Putamen (tissue), 1 donor: ENCODE measurements at places on chromosomes 11 and 22.
A peak's percentile ranks its signal among the peaks of the same experiment; 100 is the strongest.

DNA sequence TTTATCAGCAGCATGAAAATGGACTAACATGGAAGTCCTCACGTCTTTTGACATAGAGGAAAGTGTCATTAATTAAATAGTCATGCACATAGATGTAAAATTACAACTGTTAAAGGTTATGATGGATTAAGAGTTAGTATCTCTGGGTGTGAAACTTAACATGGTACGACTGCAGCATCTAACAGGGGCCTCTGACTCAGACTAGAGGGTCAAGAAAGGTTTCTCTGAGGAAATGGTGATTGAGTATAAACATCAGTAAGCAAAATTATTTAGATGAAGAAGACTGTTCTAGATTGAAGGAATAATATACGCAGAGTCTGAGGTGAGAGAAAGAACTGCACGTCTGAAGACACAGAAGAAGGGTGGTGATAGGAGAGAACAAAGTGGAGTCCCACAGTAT lies 42.1 kb upstream of the GAB2 start:
- DNase-seq, result no peak

GRCh38 chr22:46764140-46764680 lies 1.8 kb downstream of the TBC1D22A start:
- DNase-seq, result no peak

DNA sequence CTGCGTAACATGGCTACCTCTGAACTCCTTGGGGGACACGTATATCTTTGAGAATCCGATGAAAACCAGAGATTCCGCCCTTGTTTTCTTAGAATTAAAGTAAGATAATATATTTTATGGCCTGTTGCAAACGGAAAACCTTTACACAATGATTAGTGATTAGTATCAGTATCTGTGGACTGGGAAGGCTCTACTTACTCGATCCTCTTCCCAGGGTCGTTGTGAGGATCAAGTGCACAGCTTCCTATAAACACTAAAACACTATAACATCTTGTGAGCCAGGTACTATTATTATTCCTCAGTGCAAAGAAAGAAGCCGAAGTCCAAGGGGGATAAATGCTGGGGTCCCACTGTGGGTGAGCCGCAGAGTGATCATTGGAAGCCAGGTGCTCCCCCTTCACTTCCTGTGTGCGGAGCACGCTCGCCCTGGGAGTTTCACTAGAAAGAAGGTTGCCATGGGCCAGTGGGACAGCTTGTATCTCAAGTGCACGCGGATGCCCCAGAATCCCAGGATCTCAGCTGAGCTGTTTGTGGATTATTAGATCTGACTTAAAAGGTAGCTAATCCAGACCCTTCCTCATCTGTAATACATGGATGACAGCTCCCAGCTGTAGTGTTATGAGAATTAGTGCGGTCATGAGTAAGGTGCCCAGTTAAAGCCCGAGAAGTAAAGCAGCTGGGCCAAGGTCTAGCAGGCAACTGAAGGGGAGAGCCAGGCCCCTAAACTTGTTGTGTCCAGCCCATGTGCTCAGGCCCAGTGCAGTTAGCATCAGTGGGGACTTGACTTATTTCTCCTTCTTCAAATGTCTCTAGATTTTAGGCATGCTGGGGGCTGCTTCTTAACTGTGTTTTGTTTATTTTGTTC lies 839 bp downstream of the CBY1 start:
- DNase-seq, result no peak

- DNase-seq, result no peak
Measured at GRCh38 chr11:77209663-77210062, 81.6 kb downstream of the MYO7A start.

GRCh38 chr11:11510939-11511338 lies 110.9 kb downstream of the GALNT18 start:
- peak; percentile 62 for DNase-seq

- DNase-seq, result no peak
Measured at GRCh38 chr11:72321381-72321996, 77.5 kb upstream of the PHOX2A start.

DNA sequence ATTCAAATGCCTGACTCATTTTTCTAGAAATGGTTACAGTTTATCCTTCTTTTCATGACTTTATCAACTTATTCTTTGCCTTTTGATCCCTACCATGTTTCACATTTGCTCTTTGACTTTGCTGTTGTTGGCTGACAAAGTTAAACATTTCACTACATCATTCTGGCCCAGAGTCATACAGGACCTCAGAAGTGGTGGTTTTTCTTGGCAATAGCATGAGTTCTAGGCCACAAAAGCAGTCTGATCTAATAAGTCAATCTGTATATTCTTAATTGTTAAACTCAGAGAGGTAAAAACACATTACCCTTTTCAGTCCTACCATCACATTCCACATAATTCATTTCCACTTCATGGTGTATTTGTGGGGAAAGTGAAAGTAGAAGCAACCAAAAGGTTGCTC lies 763.2 kb upstream of the TENM4 start:
- no peak for DNase-seq
